ENCODE measurements at places on chromosomes 1 and 21. TPM values are rescaled to one million over a fixed set of nuclear protein-coding genes. Genes with fewer than 3 reads are reported as not detected.

DNA sequence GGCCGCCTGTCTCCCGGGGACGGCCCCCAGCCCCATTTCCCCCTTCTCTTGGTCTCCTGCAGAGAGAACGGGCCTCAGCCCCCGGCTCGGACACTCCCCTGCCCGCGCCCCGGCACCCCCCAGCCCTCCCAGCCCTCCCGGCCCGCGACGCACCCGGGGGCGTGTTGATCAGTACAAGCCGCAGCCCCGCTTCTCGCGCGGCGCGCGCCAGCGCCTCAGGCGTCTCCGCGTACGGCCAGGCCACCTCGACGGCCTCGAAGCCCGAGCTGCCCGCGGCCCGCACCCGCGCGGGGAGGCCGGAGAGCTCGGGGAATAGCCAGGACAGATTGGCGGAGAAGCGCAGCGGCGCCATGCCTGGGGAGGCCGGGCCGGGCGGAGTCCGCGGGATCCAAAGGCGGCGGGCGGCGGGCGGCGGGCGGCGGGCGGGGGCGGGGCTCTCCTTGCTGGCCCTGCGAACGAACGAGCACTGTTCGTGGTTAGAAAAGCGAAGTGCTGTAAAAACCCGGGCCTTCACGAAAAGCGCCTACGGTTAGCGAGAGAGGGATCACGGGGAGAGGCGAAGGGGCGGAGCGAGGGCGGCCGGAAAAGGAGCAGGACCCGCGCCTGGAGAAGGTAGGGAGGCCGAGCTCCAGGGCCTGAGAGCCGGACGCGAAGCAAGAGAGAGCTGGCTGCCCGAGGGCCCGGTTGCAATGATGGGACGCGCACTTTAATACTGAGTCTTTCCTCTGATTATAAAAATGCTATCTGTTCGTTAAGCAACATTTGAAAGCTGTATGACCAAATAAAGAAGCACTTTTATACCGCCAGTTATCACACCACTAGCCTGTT is at the start of gene HYI:
Gene HYI, minus strand, starts transcription at position 490 of the 828 bp plus-strand sequence. Its CDS starts 138 bp downstream, at position 352.
- H3K27me3 ChIP-seq = peaks cover 20% of the 10 kb centered on the region
- H3K36me3 ChIP-seq = peaks cover 35% of the 10 kb centered on the region
- peaks cover 17% of the 10 kb centered on the region for H3K4me1 ChIP-seq
- H3K4me3 ChIP-seq = peak within 1 kb of the TSS; percentile 89

DNA sequence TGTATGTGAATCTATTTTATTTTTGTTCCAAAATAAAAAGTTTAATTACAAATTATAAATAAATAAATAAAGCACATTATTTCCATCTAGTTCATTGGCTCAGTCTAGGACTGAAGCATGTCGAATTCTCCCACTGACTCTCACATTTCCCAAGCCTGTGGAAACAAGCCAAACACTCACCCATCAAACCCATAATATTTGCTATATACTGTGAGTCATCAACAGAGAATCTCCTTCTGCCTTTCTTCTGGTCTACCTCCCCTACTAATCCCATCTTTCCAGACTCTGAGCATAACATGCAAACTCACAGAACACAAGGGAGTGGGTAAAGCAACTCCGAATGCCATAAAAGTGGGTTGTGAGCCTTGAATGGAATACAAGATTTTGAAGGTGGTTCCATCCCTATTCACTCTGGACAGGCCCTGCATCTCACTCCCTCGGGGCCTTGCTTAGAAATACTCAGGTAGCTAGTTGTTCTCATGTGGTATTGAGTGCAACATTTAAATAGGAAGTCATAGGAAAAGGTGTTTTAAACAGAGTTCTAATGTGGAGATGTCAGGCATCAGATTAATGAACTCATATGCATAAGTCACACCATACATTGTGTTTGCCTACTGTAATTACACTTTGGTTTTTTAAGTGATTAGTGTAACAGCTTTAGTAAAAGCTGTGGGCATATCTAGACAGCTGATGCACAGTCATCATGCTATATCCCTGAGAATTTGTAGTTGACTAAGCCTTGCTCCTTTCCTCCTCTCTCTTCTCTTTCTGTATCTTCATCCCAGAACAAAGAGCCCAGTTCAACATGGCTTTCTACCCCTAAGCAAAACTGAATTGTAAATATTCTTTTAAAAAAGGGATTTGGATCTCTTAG is 47.0 kb downstream of the F5 start:
- H3K27ac ChIP-seq = no peak overlapping the region
- H3K27me3 ChIP-seq = peaks cover 7% of the 10 kb centered on the region
- no peak overlapping the region for H3K4me3 ChIP-seq
- H3K36me3 ChIP-seq = no peaks in the 10 kb centered on the region
- no peaks in the 10 kb centered on the region for H3K4me1 ChIP-seq

GRCh38 chr1:202112859-202113689 is 9.6 kb upstream of the GPR37L1 start:
- H3K27ac ChIP-seq = no peak overlapping the region
- H3K4me1 ChIP-seq = peaks cover 1% of the 10 kb centered on the region
- no peaks in the 10 kb centered on the region for H3K36me3 ChIP-seq
- DNase-seq = no peak
- no peak overlapping the region for H3K4me3 ChIP-seq

DNA sequence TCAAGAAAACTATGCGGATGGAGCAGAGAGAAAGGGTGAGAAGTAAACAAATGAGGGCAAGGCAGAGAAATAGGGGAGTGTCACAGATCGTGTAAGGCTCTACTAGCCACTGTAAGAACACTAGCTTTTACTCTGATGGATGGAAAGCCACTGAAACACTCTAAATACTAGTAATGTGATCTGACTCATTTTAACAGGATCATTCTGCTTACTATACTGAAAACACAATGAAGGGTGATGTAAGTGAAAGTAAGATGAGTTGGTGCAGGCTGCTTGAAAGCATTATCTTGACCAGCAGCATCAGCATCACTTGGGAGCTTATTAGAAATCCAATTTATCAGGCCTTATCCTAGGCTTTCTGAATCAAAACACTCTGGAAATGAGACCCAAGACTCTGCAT is 32.7 kb downstream of the TUT4 start:
- H3K4me3 ChIP-seq = no peak overlapping the region
- DNase-seq = no peak
- H3K27me3 ChIP-seq = no peaks in the 10 kb centered on the region
- peaks cover 62% of the 10 kb centered on the region for H3K36me3 ChIP-seq
- H3K4me1 ChIP-seq = peaks cover 18% of the 10 kb centered on the region

DNA sequence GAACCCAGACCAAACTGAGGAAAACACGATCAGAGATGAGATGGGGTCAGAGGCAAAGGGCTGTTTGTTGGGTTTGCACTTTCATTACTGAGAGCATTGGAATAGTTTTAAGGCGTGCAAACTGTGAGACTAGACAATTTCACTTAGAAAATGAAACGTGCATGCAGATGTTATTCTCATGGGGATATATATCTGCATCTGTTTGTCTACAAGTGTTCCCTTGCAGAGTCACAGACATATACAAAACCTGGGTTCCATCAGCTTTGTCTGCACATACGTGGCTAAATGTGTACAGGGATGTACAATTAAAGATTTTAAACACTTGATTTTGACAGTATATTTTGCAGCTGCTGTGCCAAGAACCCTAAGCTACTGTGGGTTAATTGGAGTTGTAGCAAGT is 355.4 kb downstream of the KIF26B start:
- peaks cover 1% of the 10 kb centered on the region for H3K4me1 ChIP-seq
- no peaks in the 10 kb centered on the region for H3K36me3 ChIP-seq
- H3K27me3 ChIP-seq = peaks cover 2% of the 10 kb centered on the region
- H3K4me3 ChIP-seq = no peak overlapping the region

DNA sequence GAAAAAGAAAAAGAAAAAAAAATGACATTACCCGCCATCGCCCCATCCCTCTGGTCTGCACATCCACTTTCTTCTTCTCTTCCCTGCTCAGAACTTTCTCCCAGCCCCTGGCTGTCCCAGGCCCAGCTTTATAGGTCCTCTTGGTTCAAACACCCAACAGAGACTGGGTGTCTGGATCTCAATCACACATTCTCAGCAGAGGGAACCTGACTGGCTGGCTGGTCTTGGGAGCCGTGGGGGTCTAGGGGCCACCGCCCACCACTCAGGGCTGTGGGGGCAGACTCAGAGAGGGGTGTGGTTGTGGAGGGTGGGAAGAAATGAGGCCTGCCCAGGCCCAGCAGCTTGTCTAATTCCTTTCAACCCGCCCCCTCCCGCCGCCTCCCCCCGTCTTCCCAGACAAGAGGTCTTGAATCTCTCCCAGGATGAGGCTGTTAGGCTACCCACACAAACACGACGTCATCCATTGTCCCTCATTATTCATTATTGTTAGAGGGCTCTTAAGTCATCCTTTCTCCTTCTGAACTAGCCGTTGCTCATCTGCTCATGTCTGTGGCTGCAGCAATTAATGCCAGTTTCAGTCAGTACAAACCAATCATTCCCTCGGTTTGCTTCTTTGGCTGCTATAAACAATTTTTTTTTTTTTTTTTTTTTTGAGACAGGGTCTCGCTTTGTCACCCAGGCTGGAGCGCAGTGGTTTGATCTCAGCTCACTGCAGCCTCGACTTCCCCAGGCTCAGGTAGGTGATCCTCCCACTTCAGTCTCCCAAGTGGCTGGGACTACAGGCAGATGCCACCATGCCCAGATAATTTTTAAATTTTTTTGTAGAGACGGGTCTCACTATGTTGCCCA is 40.6 kb upstream of the CLIC4 start:
- no peak for DNase-seq
- H3K4me1 ChIP-seq = peaks cover 15% of the 10 kb centered on the region
- H3K4me3 ChIP-seq = peak overlapping the region; percentile 65
- no peaks in the 10 kb centered on the region for H3K36me3 ChIP-seq

- no peaks in the 10 kb centered on the region for H3K27me3 ChIP-seq
- no peak overlapping the region for H3K4me3 ChIP-seq
- no peak for DNase-seq
These were observed 58.3 kb upstream of the MAP1LC3C start for GRCh38 chr1:242056988-242057744.

- peaks cover 9% of the 10 kb centered on the region for H3K4me1 ChIP-seq
- H3K4me3 ChIP-seq = no peak overlapping the region
- no peak for DNase-seq
- H3K27ac ChIP-seq = no peak overlapping the region
- H3K36me3 ChIP-seq = no peaks in the 10 kb centered on the region
- H3K27me3 ChIP-seq = peaks cover 9% of the 10 kb centered on the region
These were observed 123.3 kb upstream of the USP24 start for GRCh38 chr1:55338448-55338820.

- no peak overlapping the region for H3K27ac ChIP-seq
- H3K4me1 ChIP-seq = no peaks in the 10 kb centered on the region
- no peaks in the 10 kb centered on the region for H3K36me3 ChIP-seq
- no peak for DNase-seq
- H3K27me3 ChIP-seq = peaks cover 22% of the 10 kb centered on the region
These were observed 38.1 kb upstream of the STUM start for GRCh38 chr1:226510453-226510852.

- H3K4me1 ChIP-seq = peaks cover 29% of the 10 kb centered on the region
- no peak for DNase-seq
- peaks cover 44% of the 10 kb centered on the region for H3K36me3 ChIP-seq
- no peaks in the 10 kb centered on the region for H3K27me3 ChIP-seq
- peak overlapping the region; percentile 1 for H3K4me3 ChIP-seq
These were observed 923 bp upstream of the SHC1 start for GRCh38 chr1:154971341-154971998.

DNA sequence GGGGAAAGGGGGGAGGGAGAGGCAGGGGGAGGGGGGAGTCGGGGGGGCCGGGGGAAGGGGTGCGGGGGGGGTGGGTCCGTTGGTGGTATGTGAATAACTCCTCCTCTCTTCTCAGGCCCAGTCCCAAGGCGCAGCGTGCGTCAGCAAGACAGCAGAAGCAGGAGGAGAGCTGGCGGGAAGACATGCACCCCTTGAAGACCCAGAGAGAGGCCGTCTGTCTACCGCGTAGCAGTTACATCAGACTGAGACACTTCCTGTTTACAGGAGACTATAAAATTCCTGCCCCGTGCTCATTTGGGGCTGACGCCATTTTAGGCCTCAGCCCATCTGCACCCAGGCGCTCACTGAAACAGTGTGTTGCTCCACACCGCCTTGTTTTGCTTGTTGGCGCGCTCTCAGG is 55.3 kb downstream of the SETD4 start:
- H3K4me3 ChIP-seq = no peak overlapping the region
- H3K4me1 ChIP-seq = no peaks in the 10 kb centered on the region
- no peak overlapping the region for H3K27ac ChIP-seq

DNA sequence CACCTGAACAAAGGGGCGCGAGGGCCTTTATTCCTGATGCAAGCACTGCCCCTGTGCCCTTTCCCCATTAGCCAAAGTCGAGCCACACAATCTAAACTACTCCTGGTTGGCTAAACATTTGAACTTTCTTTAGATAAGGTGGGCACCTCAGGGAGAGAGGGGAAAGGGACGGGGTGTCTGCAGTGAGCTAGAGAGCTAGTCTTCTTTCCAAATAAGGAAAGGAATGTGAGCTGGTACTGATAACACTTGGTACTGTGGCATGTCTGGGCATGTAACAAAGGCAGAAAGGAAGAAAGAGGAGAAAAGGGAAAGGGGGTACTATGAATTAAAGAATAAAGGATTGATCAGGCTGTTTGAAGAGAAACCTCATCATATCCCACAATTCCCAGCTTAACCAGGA is 62.8 kb downstream of the OVGP1 start:
- no peak overlapping the region for H3K27ac ChIP-seq
- H3K4me1 ChIP-seq = no peaks in the 10 kb centered on the region
- peaks cover 17% of the 10 kb centered on the region for H3K27me3 ChIP-seq
- no peak for DNase-seq

DNA sequence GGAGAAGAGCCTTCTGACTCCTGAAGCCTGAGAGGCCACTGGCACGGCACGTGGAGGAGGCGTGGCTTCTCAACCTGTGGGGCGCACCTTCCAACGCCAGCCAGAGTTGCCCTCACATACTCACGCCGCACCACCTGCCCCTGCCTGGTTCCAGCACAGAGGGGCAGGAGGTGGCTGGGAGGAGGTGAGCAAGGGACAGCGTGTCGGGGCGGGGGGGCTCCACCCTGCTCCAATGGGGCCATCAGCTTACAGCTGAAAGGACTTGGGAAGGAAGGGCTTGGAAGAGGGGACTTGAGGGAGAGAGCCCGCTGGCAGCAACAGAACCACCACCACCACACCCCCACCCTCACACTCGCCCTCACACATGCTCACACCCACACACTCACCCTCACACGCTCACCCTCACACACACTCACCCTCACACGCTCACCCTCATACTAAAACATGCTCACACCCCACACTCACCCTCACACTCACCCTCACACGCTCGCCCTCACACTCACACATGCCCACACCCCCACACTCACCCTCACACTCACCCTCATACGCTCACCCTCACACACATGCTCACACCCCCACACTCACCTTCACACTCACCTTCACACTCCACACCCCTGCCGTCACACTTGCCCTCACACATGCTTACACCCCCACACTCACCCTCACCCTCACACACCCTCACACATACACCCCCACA is 41.6 kb upstream of the EDN2 start:
- H3K36me3 ChIP-seq = peaks cover 25% of the 10 kb centered on the region
- H3K27me3 ChIP-seq = no peaks in the 10 kb centered on the region
- no peaks in the 10 kb centered on the region for H3K4me1 ChIP-seq

GRCh38 chr1:21700094-21700493 is 30.9 kb upstream of the RAP1GAP start:
- H3K27ac ChIP-seq = no peak overlapping the region
- H3K36me3 ChIP-seq = peaks cover 78% of the 10 kb centered on the region
- no peaks in the 10 kb centered on the region for H3K4me1 ChIP-seq
- no peaks in the 10 kb centered on the region for H3K27me3 ChIP-seq
- no peak overlapping the region for H3K4me3 ChIP-seq

The FAM177B gene
- 3.5 TPM for total RNA-seq

The HENMT1 gene
- total RNA-seq = 6.1 TPM

The RXFP4 gene
- not detected for total RNA-seq

The KRTAP21-2 gene
- not detected for total RNA-seq

The CRYAA gene
- total RNA-seq = not detected

The TSNAX gene
- total RNA-seq = 30.0 TPM

The PDZK1IP1 gene
- total RNA-seq = not detected
